Left lobe of liver (tissue), 2 donors: ENCODE measurements at places on chromosomes 7 and 10. TPM values are rescaled to one million over a fixed set of nuclear protein-coding genes. Genes with fewer than 3 reads are reported as not detected.

PON1 gene
- total RNA-seq = 465 TPM

KCNMA1 gene
- 44.0 TPM for total RNA-seq

ENO4 gene
- total RNA-seq = not detected

LBX1 gene
- not detected for total RNA-seq

CYP2C18 gene
- total RNA-seq = 110 TPM

INA gene
- not detected for total RNA-seq

AKR1C8 gene
- 24.7 TPM for total RNA-seq

SPDYE1 gene
- total RNA-seq = not detected

ITPRID1 gene
- total RNA-seq = not detected

CYP3A4 gene
- 1,005 TPM for total RNA-seq
